T-helper 1 cell (primary cell): ENCODE measurements at places on chromosomes 13 and 19.

DNA sequence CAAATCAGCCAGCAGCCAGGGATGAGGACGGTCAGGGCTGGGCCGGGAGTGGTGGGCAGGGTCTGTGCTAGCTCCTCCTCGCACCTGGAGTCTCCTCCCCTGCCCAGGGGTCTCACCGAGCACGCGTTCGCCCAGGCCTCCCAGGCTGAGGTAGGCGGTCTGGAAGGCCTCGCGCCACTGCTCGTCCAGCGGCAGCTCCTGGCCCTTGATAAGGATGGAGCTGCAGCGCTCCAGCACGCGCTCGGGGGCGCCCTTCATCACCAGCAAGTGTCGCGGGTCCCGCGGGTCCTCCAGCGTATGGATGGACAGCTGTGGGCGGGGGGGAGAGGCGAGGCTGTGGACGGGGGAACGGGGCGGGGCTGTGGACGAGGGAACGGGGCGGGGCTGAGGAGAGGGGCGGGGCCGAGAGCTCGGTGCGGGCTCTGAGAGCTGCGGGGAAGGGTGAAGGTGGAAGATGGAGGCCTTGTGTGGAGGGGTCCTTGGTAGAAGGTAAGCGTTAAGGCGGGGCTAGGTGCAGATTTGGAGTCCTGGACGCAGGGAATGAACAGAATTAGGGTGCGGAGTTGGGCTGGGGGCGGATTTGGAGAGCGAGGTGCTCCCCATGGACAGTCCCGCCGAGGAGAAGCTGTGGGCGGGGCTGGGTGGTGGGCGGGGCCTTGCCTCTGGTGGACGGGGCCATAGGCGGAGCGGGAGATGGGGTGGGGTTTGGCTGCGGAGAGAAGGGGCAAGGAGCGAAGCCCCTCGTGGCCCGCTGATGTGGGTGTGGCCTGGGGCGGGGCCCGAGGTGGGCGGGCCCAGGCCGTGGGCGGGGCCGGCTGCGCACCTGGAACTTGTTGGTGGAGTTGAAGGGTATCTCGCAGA is 5.7 kb downstream of the ATP4A start:
- DNase-seq, result peak; percentile 48

- no peak for DNase-seq
These were observed 18.5 kb downstream of the PALM start for GRCh38 chr19:726993-727956.

DNA sequence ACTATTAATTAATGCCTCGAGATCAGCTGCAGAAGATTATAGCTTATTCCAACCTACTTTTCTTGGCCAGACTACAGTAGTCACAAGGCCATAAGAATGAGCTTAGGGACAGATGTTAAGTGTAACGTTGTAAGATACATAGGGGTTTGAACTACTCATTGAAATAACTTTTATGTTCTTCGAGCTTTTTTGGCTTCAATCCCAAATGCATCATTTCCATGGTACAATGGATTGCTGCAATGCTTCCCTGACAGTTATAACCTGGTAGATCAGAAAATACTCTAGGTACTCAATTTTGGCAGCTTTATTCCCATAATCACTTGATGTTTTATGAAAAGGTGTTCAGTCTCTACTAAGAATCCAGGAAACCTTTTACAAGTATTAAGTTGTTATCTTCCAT is 2216.7 kb upstream of the PCDH20 start:
- DNase-seq, result no peak

DNA sequence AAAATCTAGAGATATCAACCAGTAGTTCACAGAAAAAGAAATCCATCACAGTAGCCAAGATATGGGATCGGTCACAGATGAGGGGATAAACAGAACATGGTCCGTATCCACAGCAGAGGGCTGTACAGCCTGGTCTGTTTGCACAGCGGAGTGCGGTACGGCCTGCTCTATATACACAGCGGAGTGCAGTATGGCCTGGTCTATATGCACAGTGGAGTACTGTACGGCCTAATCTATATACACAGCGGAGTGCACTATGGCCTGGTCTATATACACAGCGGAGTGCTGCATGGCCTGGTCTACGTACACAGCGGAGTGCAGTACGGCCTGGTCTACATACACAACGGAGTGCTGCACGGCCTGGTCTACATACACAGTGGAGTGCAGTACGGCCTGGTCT is 43.0 kb upstream of the MCF2L start:
- DNase-seq, result no peak

DNA sequence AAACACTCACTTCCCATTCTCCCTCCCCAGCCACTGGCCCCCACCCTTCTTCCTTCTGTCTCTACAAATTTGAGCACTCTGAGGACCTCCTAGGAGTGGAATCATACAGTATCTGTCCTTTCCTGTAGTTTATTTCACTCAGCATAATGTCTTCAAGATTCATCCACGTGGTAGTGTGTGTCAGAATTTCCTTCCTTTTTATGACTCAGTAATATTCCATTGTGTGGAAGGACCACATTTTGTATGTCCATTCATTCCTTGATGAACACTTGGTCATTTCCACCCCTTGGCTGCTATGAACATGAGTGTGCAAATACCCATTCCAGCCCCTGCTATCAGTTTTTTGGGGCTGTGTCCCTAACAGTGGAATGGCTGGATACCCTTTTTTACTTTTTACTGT is 9.8 kb downstream of the KLF2 start:
- no peak for DNase-seq

DNA sequence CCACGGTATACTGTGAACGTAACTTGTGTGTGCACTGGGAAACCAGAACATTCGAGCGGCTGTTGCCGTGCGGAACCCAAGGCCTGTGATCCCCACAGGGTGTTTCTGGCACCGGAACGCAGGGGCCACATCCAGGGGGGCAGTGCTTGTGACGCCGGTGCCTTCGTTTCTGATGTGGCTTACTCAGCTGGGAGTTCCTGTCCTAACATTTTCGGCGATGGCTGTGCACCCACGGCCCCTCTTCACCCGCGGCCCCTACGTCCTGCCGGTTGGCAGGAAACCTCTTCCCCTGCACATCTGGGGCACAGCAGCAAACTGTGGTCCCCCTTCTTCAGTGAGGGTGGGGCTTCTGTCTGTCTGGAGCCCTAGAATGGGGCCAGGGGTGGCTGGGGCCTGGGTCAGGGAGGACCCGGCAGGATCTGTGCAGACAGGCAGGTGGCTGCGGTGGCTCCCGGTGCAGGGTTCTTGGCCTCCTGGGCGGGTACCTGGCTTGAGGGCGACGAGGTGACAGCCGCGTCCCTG is 26.2 kb downstream of the CSNK1G2 start:
- DNase-seq, result no peak

DNA sequence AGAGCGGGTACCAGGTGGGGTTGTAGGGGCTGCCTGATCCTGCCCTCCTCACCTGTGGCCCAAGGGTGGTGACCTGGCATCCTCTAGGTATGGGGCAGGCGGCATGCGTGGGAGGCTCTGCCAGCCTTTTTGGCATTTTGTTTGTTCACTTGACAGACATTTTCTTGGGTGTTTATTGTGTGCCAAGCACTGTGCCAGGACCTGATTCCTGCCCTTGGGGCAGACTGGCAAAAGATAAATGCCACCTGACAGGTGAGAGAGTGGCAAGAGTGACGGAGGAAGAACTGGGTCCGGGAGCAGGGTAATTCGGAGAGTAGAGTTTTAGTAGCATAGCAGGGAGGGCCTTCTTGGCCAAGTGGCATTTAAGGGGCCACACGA is 6.0 kb downstream of the RAB11B start:
- no peak for DNase-seq

- DNase-seq, result no peak
These were observed 10.0 kb upstream of the FFAR2 start for GRCh38 chr19:35438096-35438495.

DNA sequence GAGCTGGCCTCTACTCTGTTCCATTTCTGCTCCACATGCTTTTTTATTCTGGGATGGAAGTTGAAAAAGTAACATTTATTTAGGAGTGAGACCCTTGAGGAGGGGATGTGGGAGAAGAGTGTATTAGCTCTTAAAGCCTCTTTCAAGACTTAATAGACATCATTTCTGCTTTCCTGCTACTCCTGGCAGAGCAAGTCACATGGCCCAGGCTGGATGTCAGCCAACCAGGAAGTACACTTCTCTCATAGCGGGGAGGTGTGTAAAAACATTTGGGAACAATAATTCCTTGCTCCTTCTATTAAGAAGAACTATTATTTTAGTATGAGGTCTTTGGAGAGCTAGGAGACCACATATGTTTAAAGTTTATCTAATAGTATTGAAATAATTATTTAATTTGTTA is 40.6 kb upstream of the FAM216B start:
- DNase-seq, result no peak
